ENCODE measurements at places on chromosomes 6 and 20.

- no peak for DNase-seq
Measured at GRCh38 chr6:107784669-107785068, 39.4 kb downstream of the SCML4 start.

DNA sequence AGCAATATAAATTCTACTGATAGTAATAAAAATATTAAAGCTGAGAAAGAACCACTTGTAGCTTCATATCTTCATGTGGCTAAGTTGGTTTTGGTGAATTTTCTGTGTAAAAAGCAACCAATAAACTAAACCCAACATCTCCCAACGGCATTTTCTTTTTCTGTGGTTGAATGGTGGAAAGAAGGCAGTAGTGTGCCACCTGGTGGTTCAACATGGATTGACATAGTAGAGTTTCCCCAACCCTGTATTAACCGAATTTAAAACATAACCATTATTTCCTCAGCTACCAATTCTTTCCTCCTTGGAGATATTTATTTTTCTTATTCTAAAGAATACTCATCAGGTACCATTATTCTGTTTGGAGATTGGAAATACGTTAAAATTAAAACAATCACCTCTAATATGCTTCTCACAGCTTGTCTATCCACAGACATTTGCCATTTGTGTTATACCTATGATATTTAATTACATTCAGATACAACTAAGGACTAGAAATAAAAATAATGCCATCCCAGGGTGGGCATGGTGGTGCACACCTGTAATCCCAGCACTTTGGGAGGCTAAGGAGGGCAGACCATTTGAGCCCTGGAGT, 117.1 kb upstream of the EEF1E1 start:
- no peak for DNase-seq

DNA sequence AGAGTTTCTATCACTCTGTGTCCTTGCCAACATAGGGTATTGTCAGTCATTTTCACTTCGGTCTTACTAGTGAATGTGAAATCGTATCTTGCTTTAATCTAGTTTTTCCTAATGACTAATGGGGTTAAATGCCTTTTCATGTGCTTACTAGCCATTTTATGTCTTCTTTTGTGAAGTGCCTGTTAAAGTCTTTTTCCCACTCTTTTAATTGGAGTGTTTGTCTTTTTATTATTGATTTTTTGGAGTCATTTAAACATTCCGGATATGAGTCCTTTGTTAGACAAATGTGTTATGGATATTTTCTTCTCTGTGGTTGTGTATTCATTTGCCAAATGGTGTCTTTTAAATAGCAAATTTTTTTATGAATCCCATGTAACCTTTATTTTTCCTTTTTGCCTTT, 194.6 kb downstream of the CDH26 start:
- DNase-seq = no peak

DNA sequence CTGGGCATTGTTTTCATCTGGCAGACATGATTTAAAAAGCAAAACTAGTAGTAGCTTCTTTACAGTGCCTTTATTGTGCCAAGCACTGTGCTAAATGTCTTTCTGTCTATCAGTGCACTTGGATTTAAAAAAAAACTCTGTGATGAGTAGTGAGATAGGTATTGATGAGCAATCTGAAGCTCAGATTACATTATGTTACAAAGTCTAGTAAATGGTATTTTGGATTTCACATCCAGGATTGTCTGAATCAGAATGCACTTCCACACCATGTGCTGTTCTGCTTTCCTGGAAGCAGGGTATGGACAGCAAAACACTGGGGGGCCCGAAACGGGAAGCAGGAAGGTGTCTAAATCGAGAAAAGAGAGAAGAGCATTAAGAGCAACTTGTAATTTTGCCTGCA, 103.4 kb upstream of the CCN2 start:
- no peak for DNase-seq

GRCh38 chr6:21335591-21335990, 258.0 kb upstream of the SOX4 start:
- no peak for DNase-seq

DNA sequence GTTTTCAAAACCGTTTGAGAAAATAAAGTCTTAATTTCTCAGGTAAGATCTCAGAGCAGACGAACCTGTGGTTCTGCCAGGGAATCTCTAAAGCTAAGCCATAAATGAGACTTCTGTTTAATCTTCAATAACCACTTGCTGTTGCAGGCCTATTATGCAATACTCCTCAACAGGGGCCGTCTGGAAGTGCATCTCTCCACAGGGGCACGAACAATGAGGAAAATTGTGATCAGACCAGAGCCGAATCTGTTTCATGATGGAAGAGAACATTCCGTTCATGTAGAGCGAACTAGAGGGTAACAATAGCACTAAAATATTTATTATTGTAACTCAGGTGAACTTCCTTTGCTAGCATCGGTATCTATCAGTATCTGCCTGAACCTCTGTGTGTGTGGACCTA, 223.7 kb downstream of the ARHGAP18 start:
- no peak for DNase-seq

DNA sequence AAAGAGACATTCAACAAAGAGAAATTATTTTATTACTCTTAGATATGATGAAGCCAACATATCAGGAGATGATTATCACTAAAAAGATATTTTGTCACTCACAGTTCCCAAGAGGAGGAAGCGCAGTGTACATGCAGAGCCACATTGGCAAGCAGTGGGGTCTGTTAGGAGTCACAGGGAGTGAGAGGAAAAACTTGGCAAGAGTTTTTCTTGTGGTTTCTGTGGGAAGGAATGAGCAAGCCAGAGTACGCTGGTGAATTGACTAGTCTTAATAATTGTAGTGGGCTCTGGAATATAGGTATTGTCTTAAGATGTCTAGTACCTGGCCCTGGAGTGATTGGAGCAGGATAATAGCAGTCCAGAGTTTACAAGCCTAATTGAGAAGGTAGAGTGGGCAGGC, 1095.2 kb downstream of the GRIK2 start:
- DNase-seq = no peak

- no peak for DNase-seq
Measured at GRCh38 chr6:24923885-24924401, 11.8 kb downstream of the RIPOR2 start.

DNA sequence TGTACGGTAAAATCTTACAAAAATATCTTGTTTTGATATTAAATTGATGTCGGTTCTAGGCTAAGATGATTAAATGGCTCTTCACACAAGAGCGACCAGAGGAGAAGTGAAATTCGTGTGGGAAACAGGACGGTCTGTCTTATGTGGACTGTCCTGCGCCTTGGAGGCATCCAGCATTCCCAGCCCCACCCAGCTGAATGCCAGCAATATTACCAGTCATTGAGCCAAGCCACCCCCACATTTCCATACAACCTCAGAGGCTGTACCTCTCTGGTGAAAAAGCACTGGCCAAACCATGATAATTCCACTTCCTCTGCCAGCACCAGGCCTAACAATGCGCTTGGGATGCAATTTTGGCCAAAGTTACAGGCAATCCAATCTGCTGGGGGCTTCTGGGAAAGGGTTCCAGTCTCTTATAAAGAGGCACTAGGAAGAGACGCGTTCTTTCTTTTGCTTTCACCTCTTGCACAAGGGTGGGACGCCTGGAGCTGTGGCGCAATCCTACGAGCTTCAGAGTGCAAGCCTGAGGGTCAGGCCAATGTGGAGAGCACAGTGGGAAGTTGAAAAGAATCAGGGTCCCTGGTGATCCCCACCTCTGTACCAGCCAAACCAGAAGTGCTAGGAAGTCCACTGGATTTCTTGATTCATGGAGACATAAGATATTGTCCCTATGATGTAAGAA, 213.1 kb downstream of the PREX1 start:
- DNase-seq = no peak

- no peak for DNase-seq
Measured at GRCh38 chr6:113103634-113104361, 753.3 kb upstream of the MARCKS start.

DNA sequence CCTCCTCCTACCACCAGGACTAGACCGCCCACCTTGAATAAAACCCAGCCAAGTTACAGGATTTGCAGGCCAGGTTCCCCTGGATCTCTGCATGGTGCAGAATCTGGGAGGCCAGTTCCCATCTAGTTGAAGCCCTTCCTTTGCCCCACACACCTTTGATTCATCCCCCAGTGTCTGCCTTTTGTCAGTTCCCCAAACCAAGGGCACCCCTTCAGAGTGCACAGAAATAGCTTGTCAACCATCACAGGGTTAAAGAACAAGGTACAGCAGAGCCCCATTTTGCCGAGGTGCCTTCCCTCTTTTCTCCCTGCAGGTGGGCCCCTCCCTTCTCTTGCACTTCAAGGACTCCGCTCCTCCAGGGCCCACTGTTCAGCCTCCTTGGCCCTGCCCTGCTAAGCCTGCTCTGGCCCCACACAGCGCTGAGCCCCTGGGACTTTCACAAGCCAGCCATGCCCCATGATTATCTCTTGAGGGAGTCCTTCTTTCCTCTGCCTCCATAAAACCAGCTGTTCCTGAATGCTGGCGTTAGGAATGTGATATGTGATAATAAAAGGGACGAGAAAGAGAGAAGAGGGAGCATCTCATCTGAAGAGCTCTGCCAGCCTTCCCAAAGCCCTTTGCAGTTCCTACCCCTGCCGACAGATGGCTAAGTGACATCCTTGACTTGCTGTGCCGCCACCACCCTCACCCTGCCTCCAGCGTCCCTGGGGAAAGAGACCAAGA, 280.3 kb downstream of the CDC5L start:
- no peak for DNase-seq

DNA sequence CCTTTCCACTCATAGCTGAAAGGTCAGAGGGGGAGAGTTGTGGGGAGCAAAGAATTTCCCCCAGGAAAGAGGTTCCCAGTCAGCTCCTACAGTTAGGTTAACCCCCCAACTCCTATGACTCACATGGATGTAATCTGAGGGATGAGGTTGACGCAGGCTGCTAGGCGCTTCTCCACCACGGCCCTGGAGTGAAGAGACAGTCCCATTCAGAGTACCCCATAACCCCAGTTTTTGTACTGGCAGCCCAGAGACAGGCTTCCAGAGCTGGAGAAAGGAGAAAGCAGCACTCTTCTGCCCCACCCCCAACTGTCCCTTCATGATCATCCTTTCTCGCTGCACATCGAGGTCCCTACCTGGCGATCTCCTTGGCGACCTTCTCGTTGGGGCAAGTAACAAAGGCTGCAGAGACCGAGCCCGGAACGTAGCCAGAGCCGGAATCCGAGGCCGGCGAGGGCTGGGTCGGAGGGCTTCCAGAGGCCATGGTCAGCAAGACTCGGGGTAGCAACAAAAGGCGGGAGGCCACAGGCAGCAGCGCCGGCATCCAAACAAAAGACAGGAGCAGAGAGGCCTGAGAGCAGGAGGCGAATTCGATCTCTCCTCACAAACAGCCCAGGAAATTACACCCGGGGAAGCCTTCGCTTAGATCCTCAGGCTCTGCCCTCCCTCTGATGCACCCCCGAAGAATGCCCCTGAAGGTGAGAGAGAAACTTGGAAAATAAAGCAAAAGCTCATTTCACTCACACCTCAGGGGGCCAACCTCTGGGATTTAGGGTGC, 592 bp downstream of the CUTA start:
- DNase-seq = no peak

DNA sequence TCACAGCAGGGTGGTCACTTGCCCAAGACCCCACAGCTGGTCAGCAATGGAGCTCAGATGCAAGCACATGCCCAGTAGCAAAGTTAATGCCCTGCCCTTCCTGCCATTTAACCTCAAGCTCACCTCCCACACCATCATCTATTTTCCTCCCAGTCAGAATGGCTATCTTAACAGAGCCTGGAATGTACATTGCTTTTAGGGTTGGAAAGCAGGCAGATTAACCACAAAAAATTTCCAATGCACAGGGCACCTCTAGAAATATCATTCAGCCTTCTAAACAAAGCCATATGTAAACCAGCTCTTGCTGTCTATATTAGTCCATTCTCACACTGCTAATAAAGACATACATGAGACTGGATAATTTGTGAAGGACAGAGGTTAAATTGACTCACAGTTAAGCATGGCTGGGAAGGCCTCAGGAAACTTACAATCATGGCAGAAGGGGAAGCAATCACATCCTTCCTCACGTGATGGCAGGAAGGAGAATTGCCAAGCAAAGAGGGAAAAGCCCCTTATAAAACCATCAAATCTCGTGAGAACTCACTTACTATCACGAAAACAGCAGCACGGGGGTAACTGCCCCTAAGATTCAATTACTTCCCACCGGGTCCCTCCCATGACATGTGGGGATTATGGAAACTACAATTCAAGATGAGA, 106.9 kb downstream of the FYN start:
- DNase-seq = no peak

- DNase-seq = no peak
Measured at GRCh38 chr20:6305536-6305935, 182.7 kb upstream of the FERMT1 start.

DNA sequence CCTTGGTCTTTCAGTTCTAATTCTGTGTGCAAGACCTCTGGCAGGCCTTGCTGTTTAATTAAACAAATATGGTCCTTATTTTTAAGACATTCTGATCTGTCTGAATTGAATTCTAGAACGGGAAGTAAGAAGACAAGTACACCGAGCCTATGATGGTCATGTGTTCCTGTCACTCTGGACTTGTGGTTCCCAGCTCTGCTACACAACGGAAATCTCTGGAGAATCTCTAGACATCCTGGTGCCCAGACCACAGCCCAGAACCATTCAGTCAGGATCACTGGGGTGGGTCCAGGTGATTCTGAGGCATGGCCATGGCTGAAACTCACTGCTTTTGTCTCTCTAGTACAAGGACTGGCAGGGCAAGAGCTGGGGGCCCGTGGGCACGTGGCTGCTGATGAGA, 15.9 kb upstream of the KCNK16 start:
- no peak for DNase-seq

- DNase-seq = no peak
Measured at GRCh38 chr20:6269168-6269873, 146.5 kb upstream of the FERMT1 start.

GRCh38 chr6:23446469-23446967, 679.5 kb upstream of the NRSN1 start:
- no peak for DNase-seq

- no peak for DNase-seq
Measured at GRCh38 chr20:3797592-3798372, 1.7 kb downstream of the CDC25B start.

GRCh38 chr6:38262026-38262425, 377.7 kb downstream of the BTBD9 start:
- no peak for DNase-seq

DNA sequence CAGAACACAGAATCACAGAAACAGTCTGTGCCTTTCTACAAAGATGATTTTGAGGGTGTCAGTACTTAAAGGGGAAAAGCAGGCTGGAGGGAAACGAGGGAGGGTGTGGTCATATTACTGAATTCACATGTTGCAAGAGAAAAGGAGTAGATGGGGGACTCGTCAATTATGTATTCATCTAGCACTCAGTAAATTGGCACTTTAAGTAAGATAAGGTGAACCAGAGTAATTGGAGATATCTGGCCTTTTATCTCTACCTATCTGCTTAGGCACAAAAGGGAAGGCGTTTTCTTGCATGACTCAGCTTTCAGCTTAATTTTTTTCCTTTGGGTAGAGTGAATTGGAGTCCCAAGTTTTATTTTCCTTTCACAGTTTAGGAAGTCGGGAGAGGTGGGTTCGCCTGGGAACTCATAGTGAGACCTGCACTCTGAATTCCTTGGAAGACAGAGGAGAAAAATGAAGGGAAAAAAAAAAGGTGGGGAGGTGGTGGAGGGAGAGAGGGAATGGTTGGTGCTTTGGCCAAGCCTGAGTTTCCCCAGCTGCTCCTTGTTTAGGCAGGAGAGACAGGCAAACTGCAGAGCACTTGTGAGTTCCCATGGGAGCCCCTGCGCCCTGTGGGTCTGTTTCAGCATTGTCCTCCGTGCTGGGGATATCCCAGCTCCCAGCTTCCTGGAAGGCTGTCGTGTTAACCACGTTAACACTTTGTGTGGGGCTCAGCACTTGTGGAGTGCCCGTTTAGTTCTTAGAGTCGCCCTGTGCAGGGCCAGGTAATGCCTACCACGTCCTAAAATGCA, 19.7 kb upstream of the GTSF1L start:
- no peak for DNase-seq

- no peak for DNase-seq
Measured at GRCh38 chr6:49576618-49577017, 26.1 kb downstream of the C6orf141 start.

Data from lower leg skin (tissue), 4 donors.